ENCODE measurements at places on chromosomes 2 and 18. TPM values are rescaled to one million over a fixed set of nuclear protein-coding genes. Genes with fewer than 3 reads are reported as not detected.

DNA sequence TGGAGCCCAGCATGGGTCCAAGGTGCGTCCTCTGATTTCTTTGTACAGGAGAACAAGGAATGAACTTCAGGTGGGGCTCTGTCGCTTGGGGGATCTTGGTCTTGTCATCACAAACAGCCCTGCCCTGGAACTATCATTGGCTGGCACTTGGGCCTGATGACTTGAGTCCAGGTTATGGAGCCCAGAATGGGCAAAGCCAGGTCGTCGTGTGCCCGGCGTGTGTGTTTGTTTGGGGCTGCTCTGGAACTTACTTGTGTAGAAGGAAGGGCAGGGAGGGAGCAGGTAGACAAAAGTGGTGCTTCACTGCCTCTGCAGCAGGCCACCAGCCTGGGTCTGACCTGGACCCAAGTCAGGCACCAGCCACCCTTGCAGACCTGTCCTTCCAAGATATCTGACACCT, 306.3 kb upstream of the HS6ST1 start:
- no peak overlapping the region for H3K27ac ChIP-seq
- no peak overlapping the region for H3K4me3 ChIP-seq
- no peaks in the 10 kb centered on the region for H3K36me3 ChIP-seq
- peaks cover 4% of the 10 kb centered on the region for H3K27me3 ChIP-seq
- no peak for DNase-seq

GRCh38 chr18:35747894-35748472, 166.4 kb downstream of the GALNT1 start:
- H3K4me1 ChIP-seq, result no peaks in the 10 kb centered on the region
- H3K27me3 ChIP-seq, result peaks cover 8% of the 10 kb centered on the region
- no peak overlapping the region for H3K27ac ChIP-seq
- no peak for DNase-seq
- H3K4me3 ChIP-seq, result no peak overlapping the region

DNA sequence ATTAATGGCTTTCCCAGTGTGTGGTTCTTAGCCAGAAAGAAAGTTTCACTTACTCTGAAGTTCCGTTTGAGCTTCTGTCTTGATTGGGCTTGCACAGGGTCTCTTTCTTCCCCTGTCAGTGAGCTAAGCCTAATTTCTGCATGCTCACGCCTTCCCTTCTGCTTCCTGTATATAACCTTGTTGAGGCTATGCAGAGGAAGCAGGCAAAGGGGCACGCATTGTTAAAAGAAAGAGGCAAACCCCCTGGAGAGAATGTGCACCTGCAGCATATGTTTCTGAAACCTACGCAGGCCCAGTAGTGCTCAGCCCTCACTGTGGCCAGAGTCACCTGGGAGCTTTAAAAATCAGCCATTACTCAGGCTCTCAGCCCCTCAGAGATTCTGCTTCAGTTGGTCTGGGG, 14.5 kb upstream of the PLA2R1 start:
- no peak for DNase-seq
- no peaks in the 10 kb centered on the region for H3K4me1 ChIP-seq
- no peak overlapping the region for H3K27ac ChIP-seq
- peaks cover 8% of the 10 kb centered on the region for H3K27me3 ChIP-seq
- H3K36me3 ChIP-seq, result no peaks in the 10 kb centered on the region
- no peak overlapping the region for H3K4me3 ChIP-seq

GRCh38 chr2:56357655-56358295, 174.0 kb downstream of the CCDC85A start:
- H3K4me1 ChIP-seq, result no peaks in the 10 kb centered on the region
- H3K36me3 ChIP-seq, result no peaks in the 10 kb centered on the region
- H3K27ac ChIP-seq, result no peak overlapping the region
- no peaks in the 10 kb centered on the region for H3K27me3 ChIP-seq

DNA sequence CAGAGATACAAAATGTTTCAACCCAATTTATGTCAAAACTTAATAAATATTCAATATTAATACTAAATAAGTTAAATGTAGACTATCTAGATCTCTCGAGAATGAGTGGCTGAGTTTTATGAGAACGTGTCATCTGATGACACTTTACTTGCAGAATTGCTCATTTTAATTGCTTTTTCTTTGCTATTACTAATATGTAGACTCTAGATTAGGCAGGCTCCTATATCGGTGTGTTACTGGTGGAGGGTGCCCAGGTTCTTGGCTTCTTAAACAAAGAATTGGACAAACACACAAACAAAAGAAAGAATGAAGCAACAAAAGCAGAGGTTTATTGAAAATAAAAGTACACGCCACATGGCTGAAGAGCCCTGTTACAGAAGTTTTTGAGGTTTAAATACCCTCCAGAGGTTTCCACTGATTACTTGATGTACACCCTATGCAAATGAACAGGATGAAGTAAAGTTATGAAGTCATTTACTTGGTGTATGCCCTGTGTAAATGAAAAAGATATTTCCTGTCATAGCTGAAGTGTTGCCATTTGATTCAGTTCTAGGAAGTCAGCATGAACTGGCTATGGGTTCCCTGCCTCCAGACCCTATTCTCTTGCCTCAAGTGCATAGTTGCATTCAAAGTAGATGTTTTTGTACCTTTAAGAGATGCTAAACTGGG, 122.9 kb upstream of the ITGA4 start:
- no peak overlapping the region for H3K27ac ChIP-seq
- H3K4me1 ChIP-seq, result peaks cover 11% of the 10 kb centered on the region
- DNase-seq, result no peak
- no peaks in the 10 kb centered on the region for H3K36me3 ChIP-seq
- H3K27me3 ChIP-seq, result no peaks in the 10 kb centered on the region

GRCh38 chr2:2061091-2061696, 269.9 kb downstream of the MYT1L start:
- H3K4me3 ChIP-seq, result no peak overlapping the region
- no peak overlapping the region for H3K27ac ChIP-seq
- H3K27me3 ChIP-seq, result no peaks in the 10 kb centered on the region
- H3K36me3 ChIP-seq, result peaks cover 3% of the 10 kb centered on the region

DNA sequence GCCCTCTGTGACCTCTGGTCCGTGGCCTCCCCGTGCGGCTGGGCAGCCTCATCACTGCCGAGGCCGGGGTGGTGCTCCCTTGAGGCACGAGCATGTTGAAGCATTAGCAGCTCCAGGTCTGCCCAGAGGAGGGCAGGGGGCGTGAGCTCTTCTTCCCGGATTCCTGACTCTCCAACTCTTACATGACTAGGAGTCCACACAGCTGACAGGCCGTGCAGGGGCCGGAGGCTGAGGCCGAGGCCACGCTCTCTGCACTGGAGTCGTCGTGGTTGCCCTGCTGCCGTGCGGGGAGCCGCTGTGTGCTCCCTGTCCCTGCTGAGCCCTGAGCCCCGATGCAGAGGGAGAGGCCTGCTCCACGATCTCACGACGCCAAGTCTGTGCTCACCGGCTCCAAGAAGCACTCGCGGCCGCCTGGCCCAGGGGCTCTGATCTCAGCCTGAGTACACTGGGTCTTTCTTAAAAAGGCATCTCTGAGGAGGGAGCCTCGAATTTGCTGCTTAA, 19.4 kb upstream of the KCNG2 start:
- H3K27me3 ChIP-seq, result peaks cover 8% of the 10 kb centered on the region
- DNase-seq, result no peak
- H3K4me1 ChIP-seq, result no peaks in the 10 kb centered on the region
- H3K36me3 ChIP-seq, result no peaks in the 10 kb centered on the region
- H3K4me3 ChIP-seq, result no peak overlapping the region

DNA sequence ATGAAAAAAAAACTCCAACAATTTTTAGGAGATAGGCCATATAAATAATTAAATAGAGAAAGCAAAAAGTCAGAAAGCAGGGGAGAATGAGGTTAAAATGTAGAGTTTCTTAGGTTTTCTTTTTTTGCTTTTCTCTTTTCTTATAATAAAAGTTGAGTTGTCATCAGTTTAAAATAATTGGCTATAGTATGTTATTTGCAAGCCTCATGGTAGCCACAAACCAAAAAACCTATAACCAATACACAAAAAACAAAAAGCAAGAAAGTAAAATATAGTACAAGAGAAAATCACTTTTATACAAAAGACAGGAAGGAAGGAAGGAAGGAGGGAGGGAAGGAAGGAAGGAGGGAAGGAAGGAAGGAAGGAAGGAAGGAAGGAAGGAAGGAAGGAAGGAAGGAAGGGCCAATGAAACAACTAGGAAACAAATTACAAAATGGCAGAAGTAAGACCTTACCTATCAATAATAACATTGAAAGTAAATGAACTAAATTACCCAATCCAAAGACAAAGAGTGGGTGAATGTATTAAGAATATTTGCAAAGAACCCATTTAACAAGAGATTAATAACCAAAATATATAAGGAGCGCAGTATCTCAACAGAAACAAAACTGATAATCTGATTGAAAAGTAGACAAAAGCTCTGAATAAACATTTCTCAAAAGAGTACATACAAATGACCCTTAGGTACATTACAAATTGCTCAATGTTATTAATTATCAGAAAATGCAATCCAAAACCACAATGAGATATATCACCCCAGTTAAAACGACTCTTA, 541.3 kb upstream of the LRRTM4 start:
- no peaks in the 10 kb centered on the region for H3K4me1 ChIP-seq
- H3K27ac ChIP-seq, result no peak overlapping the region
- H3K27me3 ChIP-seq, result no peaks in the 10 kb centered on the region
- DNase-seq, result no peak
- H3K4me3 ChIP-seq, result no peak overlapping the region

DNA sequence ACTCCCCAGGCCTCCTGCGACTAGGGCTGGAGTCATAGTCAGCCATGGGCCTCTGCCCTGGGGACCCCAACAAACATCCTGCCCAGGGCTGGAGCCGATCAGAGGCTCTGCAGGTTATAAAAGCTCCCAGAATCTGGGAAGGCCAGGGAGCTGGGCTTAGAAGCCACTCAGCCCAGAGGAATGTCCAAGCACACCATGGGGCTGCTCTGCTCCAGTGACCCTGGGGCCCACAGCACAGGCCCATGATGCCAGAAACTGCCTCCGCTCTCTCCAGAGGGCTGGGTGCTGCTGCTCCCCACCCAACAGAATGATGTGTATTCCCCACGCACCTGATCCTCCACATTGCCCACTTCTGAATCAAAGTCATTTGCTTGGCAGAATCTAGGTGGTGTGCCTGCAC, 88.5 kb downstream of the ARMC9 start:
- no peaks in the 10 kb centered on the region for H3K36me3 ChIP-seq
- no peak for DNase-seq
- no peak overlapping the region for H3K27ac ChIP-seq
- no peak overlapping the region for H3K4me3 ChIP-seq

CYBRD1 gene
- total RNA-seq, result 1.4 TPM

C18orf32 gene
- 20.0 TPM for total RNA-seq

EFEMP1 gene
- total RNA-seq, result not detected

G6PC2 gene
- total RNA-seq, result not detected

GKN2 gene
- not detected for total RNA-seq

All from activated CD4-positive, alpha-beta T cell treated with anti-CD3 and anti-CD28 coated beads for 36 hours (primary cell).